ENCODE measurements at places on chromosomes 7 and 10.

DNA sequence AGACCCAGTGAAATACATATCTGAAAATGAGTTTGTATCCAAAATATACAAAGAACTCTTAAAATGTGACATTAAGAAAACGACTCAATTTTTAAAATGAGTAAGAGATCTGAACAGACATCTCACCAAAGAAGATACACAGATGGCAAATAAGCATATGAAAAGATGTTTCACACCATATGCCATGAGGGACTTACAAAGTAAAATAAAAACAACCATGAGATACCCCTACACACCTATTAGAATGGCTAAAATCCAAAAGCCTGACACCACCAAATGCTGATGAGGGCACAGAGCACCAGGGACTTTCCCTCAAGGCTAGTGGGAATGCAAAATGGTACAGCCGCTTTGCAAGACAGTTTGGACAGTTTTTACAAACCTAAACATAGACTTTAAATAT lies 27.9 kb downstream of the GFRA1 start:
- no peak for DNase-seq

DNA sequence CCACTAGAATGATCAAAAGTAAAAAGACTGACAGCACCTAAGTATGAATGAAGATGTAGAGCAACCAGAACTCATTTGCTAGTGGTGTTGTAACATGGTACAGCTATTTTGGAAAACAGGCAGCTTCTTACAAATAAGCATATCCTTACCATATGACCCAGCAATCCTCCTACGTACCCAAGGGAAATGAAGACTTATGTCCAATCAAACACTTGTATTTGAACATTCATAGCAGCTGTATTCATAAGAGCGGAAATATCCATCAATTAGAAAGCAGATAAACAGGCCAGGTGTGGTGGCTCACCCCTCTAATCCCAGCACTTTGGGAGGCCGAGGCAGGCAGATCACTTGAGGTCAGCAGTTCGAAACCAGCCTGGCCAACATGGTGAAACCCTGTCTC lies 53.0 kb downstream of the KLRG2 start:
- no peak for DNase-seq

DNA sequence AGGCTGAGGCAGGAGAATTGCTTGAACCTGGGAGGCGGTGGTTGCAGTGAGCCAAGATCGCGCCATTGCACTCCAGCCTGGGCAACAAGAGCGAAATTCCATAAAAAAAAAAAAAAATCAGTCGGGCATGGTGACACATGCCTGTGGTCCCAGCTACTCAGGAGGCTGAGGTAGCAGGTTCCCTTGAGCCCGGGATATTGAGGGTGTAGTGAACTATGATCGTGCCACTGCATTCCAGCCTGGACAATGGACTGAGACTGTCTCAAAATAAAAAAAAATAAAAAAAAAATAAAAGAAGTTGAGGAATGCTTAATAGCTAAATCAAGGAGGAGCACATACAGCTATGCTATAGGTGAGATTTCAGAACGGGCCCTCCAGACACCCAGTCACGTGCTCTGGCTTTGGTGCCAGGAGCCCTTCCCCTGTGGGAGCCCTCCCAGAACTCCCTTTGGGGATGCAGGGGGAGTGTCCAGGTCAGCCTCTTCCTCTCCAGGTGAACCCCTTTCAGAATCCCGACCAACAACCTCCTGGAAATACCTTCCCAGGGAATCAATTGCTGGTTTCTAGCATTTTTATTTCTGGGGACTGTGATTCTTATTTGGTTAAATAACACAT lies 42.9 kb upstream of the CTBP2 start:
- no peak for DNase-seq

DNA sequence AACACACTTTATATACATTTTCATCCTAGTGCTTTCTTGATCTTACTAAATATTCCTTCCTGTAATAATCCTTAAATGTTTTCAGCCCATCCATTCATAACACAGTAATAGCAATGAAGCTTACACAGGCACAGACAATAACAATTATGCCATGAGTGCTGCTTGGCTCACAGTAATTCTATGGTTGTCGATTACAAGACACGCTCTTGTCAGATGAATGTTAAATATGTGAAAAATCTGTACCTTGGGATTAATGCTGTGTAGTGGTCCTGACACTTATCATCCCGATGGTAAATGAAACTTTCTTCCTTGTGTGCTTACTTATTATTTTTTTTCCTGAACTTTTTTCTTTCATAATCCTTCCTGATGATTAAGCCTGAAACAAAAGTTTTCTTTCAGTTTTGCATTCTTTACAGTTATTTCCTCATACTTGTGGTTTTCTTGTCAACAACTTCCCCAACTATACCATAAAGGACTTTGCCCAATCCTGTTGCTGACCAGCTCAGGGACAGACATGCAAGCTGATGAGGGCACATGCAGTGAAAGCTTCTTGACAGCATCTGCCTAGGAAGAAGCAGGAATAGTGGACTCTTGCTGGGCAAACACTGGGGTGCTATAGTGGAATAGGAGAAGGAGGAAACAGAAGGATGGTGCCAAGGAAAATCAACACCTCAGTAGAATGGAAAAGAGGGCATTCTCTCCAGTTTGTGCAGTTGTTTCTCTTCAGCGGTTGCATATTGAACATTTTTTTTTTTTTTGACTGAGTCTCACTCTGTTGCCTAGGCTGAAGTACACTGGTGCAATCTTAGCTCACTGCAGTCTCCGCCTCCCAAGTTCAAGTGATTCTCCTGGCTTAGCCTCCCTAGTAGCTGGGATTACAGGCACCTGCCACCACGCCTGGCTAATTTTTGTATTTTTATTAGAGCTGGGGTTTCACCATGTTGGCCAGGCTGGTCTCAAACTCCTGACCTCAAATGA lies 6.7 kb upstream of the MGAM2 start:
- DNase-seq = no peak

DNA sequence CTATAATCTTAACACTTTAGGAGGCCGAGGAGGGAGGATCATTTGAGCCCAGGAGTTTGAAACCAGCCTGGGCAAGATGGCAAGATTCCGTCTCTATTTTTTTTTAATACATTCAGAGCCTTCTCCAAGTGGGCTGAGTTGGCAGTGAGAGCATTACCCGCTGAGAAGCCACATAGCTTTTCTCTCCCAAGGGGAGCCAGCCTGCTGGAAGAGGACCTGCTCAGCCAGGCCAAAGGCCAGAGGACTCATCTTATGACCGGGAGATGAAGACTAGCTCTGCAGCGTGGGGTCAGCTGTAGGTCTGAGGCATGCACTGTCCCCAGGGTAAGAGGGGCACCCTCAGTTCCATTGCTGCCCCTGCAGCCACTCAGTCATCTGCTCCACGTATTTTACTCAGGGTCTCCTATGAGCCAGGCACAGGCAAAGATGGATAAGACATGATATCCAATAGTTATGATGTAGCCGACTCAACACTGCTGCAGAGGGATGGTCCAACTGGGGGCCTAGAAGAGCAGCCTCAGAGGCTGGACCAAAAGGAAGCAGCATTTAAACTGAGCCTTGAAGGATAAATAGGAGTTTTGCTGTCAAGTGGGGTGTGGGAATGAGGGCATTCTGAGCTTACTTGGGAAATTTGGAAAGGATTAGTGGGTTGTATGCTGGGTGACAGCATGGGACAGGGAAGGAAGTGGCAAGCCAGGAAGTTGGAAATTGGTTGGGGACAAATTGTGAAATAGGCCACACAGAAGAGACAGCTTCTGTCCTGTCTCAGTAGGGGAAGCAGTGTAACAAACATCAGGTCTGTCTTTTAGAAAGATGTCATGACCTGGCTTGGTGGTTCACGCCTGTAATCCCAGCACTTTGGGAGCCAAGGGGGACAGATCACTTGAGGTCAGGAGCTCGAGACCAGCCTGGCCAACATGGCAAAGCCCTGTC lies 1.6 kb upstream of the MARVELD1 start:
- DNase-seq = no peak

DNA sequence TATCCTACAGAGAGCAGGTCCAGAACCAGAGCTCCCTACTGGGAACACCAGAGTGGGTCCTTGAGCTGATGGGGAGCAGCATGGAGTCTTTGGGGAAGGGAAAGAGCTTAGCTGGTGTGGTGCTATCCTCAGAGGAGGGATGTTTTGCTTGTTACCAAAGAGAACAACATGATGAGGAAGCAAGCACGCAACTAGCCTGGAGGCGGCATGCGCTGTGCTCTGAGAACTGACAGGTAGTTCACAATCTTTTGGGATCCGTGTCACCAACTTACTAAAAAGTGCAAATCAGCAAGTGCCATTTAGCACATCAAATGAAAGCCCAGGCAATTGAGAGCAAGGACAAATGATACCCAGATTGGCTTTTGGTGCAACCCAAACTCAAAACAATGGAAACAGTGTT lies 257.9 kb downstream of the DPP6 start:
- DNase-seq = no peak

- DNase-seq = no peak
Measured at GRCh38 chr7:139991269-139991666, 71.5 kb downstream of the PARP12 start.

DNA sequence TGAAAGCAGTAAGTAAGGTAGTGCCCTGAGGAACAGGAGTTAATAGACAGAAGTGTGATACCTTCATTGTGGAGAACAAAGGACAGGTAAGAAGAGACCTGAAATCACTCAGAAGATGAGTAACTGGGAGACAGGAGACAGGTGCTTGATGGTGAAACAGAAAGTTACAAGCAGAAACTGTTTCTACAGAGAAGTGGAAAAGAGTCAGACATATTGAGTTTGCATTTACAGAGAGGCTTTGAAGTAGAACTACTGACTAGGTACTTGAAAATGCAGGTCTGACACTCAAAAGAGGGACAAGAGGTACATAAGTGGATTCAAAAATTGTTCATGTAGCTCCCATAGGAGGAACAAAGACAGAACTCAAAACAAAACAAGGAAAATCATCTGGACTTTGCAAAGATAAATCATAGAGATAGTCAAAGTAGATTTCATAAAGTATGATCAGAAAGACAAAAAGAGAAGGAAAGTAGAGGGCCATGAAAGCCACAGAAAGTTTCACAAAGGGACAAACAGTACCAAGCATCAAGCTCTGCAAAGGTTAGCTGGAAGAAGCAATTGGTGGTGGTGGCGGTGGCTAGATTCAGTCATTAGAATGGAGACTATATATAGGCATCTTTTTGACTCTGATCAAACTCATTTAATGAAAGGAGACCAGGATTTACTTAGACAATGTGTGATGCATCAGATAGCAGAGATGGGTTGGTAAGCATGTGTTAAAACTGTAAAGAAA lies 198.4 kb downstream of the PCLO start:
- no peak for DNase-seq

- no peak for DNase-seq
Measured at GRCh38 chr7:132149436-132150304, 426.6 kb downstream of the PLXNA4 start.

GRCh38 chr7:140333223-140333622 lies 65.1 kb downstream of the SLC37A3 start:
- no peak for DNase-seq

GRCh38 chr10:32771217-32771616 lies 186.8 kb downstream of the ITGB1 start:
- DNase-seq = no peak

- no peak for DNase-seq
Measured at GRCh38 chr7:124811341-124811740, 45.7 kb upstream of the GPR37 start.

- no peak for DNase-seq
Measured at GRCh38 chr10:61835069-61835945, 66.2 kb upstream of the ARID5B start.

- no peak for DNase-seq
Measured at GRCh38 chr7:73967832-73968290, 60.1 kb upstream of the ELN start.

DNA sequence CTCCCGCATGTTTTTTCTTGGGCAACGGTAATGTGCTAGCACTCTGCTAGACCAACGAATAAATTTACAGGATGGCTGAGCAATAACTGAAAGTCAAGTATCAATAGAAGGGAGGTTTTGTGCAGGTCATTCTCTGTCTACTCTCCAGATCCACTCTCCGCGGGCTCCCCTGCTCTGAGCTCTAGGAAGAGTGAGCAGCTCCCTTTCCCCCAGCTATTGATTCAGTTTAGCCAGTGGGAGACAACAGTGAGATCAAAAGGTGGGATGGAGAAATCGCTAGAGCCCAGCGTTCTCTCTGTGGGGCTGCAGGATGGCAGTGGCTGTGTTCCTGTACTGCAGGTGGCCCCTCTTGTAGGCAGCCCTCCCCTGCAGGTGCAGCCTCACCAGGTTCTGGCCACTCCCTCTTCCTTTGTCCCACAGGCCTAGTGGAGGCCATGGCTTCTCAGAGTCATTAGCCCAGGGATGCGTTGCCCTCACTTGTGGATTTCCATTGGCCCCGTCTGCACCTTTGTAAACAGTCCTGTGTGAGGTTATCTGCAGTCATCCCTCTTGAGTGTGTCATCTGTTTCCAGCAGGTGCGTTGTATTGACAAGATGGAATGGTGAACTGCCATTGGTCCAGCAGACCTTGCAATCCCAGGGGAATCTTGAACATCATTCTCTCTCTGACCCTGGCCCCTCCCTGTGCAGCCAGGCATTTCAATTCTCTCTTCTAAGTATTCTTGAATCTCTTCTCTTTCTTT lies 11.1 kb downstream of the MSRB2 start:
- no peak for DNase-seq

GRCh38 chr7:49295146-49295545 lies 370.8 kb downstream of the CDC14C start:
- DNase-seq = no peak

- DNase-seq = no peak
Measured at GRCh38 chr7:69342154-69342884, 256.0 kb upstream of the AUTS2 start.

- no peak for DNase-seq
Measured at GRCh38 chr7:99794585-99795502, 10.9 kb upstream of the CYP3A4 start.

GRCh38 chr10:105534086-105534485 lies 893.0 kb downstream of the SORCS3 start:
- no peak for DNase-seq

- no peak for DNase-seq
Measured at GRCh38 chr7:87810130-87810529, 66.0 kb downstream of the SLC25A40 start.

DNA sequence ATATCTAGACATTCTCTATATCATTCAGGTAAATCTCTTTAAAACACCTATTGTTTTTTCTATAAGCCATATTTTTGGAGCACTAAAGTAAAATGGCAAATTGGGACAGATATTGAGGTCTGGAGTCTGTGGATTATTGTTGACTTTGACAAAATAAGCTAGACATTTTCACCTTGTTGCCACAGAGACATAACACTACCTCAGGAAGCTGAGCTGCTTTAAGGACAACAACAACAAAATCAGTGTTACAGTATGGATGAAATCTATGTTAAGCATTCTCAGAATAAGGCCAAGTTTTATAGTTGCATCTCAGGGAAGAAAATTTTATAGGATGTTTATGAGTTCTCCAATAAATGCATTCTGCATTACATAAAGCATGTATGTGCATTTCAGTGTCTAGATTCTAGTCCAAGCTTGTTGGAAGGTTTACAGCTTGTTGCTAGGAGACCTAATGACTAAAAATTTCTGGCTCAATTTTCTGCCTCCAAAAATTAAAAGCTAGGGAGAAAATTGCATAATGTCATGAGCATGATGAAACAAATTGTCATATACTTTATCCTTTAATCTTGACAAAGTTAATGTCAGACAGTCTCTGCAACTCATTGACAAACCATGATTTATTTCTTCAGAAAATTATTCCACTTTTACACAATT lies 18.3 kb downstream of the LIPM start:
- no peak for DNase-seq
